CD4-positive, CD25-positive, alpha-beta regulatory T cell (primary cell): ENCODE measurements at places on chromosomes 1 and 21. TPM values are rescaled to one million over a fixed set of nuclear protein-coding genes. Genes with fewer than 3 reads are reported as not detected.

DNA sequence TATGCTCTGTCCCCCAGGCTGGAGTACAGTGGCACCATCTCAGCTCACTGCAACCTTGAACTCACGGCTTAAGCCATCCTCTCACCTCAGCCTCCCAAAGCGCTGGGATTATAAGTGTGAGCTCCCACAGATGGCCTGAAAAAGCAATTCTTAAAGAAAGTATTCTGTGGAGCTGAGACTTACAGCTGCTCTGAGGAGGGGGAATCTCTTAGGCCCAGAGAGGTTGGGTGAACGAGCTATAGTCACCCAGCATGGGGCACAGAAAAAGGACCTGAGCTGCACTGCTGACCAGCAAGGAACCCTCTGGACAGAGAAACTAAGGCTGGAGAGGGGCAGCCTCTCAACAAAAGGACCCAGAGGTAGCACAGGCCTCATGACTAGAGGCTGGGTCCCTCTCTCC lies 1.3 kb downstream of the PAQR7 start:
- no peak for DNase-seq

- DNase-seq, result no peak
Measured at GRCh38 chr1:63622849-63623566, 29.8 kb downstream of the PGM1 start.

- no peak for DNase-seq
Measured at GRCh38 chr1:156115514-156116374, 1.2 kb downstream of the LMNA start.

Gene PEF1
- 58.8 TPM for total RNA-seq

Gene PPM1J
- not detected for total RNA-seq

DNA sequence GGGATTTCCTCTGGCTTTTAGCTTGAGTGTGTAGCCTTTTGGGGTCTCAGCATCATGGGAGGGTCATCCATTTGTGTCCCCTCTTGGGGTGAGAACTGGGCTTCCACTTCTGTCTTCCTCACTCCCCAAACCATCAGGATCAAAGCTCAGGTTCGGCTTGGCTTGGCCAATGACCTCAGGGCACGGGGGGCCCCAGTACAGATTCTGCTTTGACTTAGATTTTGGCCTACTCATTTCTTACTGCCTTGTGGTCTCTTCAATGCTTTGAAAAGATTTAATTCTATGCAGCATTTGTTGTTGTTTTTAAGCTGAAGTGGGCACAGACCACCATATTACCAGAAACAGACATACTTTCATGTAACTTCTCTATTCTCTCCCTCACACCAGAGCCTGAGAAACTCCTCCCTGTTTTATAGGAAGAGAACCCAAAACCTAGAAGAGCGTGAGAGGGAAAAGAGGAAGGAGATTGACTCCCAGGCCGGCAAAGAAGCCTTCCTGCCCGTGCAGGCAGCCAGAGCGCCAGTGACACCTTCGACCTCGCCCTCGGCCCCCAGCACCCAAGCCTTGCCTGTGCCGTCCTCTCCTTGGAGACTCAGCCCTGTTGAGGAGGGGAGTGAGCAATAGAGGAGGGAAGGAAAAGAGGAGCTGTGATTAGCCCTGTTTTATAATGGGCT lies 1.9 kb upstream of the S100A3 start:
- DNase-seq, result no peak

Gene RWDD3
- 15.7 TPM for total RNA-seq
